ENCODE measurements at places on chromosomes 2 and 18.
A peak's percentile ranks its signal among the peaks of the same experiment; 100 is the strongest.

- DNase-seq, result peak; percentile 54
Measured at GRCh38 chr2:85503168-85503850, 35.7 kb upstream of the MAT2A start.

DNA sequence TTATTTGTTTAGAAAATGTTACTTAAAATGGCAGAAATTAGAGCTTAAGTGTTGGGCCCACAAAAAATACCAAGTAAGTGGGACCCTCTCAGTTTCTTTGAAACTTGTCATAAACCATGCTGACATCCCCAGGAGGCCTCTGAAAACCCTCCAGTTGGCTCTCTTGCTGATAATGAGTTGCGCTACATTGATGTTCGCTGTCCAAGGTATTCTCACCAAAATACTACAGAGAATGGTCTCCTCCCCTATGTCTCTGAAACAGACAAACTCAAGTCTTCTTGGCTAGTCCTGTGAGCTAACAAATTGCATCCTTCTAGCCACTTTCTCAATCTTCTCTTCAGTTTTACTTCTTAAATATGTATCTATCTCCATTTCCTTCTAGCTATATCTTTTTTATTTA is 669.4 kb downstream of the IRS1 start:
- DNase-seq, result no peak

DNA sequence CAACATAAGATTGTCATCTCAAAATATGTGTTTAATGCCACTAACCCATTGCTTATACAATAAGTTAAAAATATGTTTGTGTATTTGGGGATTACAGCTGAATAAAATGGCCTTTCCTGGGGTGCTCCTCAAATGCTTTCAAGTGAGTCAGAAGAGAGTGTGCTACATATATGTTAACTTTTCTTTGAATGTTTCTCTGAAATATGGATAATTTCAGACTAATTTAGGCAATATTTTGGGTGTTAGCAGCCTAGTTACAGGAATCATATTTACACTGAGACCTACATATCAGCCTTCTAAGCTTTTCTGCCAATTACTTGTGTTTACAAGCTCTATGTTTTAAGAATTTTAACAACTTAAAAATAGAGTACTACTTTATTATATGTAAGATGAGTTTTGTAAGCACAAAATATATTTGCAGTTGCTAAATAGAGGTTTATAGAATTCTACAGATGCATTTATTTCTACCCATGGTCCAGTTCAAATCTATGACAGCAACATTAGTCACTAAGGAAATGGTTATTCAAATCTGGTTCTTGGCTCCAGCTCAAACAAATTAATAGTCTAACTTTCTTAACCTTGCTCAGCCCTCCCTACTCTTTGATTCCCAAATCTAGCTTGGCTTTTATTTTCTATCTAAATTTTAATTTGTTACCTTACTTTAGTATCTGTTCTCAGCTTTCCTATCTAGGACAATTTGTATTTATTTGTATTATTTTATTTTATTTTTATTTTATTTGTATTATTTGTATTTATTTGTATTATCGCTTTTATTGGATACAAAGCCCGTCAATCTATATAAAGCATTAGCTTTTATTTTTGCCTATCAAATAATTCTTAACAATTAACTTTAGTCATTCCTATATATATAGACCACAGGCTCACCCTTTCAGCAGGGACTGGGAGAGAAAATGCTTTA is 48.9 kb downstream of the FSIP2 start:
- no peak for DNase-seq

- peak; percentile 12 for DNase-seq
Measured at GRCh38 chr18:53380063-53380639, 844.3 kb downstream of the MBD2 start.

DNA sequence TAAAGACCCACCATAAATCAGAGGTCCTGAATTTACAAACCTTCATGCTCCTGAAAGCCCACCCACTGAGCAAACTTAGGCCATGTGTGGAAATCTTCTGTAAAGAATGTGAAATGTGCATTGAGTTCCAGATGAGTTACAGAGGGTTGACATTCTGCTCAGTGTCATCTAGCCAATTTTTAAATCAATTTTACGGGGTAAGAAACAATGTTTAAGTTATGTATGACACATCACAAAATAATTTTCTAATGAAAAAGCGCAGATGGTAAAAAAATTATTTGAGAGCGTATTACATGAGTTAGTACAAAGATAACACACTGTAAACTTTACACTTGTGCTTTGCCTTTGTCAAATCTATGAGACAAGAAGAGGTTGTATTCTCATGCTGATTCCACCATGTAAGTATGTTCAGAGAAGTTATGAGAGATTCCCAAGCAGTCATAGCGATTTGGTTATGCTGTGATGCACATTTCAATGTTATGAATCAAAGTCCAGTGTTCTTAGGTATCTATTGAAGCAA is 446.3 kb downstream of the ADCYAP1 start:
- DNase-seq, result no peak

GRCh38 chr2:60499651-60500265 is 53.7 kb downstream of the BCL11A start:
- no peak for DNase-seq

DNA sequence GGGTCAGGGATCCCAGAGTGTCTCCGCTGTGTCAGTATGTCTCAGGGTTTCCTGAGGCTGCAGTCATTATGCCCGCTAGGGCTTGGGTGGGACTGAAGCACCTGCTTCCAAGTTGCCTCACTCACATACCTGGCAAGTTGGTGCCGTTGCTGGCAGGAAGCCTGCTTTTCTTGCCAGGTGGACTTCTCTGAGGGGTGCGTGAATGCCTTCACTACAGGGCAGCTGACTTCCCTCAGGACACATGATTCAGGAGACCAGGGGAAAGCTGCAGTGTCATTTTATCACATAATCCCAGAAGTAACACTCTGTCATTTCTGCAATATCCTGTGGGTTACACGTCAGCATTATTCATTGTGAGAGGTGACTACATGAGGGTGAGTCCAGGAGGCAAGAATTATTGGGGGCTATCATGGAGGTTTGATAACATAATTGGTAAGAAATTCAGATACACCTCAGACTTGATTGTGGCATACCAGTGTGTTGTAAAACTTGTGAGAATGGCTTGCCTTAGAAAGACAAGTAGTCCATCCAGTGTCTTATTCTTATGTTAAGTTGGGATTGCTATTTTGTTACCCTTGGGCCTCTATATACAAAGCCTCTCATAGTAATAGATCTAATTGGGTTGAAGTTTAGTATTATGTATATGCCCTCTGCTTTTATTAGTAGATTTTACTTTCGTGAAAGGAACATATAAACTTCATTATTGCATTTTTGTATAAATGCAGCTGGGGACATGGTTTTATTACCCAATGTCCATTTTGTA is 44.1 kb downstream of the NEDD4L start:
- no peak for DNase-seq

DNA sequence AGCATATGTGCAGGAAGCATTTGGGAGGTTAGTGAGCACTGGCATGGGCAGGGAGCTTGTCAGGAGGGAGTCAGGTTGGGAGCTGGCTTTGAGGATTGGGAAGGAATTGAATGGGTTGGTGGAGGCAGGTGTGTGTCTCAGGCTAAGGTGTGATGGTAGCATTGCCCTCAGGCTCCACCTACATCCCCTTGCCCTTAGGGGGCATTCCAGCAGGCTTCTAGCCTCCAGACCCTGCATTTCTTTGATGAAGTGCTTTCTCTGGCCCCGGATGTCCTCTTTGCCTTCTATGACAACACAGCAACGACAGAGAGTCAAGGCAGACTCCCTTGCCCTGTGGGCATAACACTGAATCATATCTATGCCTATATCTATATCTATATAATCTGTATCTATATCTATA is 13.5 kb downstream of the RHBDD1 start:
- no peak for DNase-seq

GRCh38 chr2:124024561-124025170 is 421 bp upstream of the CNTNAP5 start:
- DNase-seq, result no peak

GRCh38 chr2:157194097-157194688 is 63.3 kb upstream of the GALNT5 start:
- peak; percentile 48 for DNase-seq

GRCh38 chr2:11093467-11093866 is 61.8 kb upstream of the SLC66A3 start:
- DNase-seq, result no peak

- DNase-seq, result no peak
Measured at GRCh38 chr2:2573658-2574293, 242.7 kb upstream of the MYT1L start.

- DNase-seq, result no peak
Measured at GRCh38 chr2:146003337-146003736, 1483.4 kb upstream of the ZEB2 start.

DNA sequence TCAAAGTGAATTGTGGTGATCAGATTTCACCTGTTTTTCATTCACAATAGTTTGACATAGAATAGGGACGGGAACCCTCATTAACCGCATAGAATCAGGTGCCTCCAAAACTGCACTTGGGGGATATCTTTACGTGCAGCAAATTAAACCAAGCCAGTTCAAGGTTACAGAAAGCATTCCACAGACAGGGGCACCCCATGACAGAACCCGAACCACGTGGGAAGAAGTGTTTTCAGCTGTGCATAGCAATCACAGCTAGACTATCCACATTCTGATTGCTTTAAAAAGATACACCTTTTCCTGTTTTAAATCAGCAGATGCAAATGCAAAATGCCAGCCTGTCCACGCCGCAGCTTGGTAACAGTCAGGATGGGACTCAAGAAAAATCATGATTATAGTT is 205.8 kb downstream of the ANAPC1 start:
- no peak for DNase-seq

- no peak for DNase-seq
Measured at GRCh38 chr2:217903859-217904613, 98.8 kb downstream of the TNS1 start.

GRCh38 chr18:13726972-13727331 is 479 bp downstream of the RNMT start:
- peak; percentile 41 for DNase-seq
